ENCODE measurements at places on chromosomes 16 and 17.

- DNase-seq, result no peak
Measured at GRCh38 chr16:71464231-71464630, 2.2 kb upstream of the ZNF23 start.

DNA sequence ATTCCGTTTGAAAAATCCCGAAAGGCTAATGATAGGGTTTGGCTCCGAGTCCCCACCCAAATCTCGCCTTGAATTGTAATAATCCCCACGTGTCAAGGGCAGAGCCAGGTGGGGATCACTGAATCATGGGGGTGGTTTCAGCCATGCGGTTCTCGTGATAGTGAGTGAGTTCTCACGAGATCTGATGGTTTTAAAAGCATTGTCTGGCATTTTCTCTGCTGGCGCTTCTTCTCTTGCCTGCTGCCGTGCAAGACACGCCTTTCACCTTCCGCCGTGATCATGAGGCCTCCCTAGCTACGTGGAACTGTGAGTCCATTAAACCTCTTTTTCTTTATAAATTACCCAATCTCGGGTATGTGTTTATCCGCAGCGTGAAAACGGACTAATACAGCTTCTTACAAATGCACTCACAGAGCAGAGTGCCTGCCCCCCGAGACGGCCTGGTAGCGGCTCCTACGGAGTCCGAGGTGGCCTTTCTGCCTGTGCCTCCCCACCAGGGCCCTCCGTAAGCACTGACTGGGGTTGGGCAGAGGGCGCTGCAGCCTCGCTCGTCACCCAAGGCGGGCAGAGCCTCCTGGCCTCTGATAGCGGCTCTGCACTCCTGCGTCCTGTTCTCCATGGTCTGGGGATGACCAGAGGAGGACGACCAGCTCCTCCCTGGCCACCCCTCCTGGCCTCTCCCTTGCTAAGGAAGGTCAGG, 131.7 kb downstream of the FOXL1 start:
- no peak for DNase-seq

DNA sequence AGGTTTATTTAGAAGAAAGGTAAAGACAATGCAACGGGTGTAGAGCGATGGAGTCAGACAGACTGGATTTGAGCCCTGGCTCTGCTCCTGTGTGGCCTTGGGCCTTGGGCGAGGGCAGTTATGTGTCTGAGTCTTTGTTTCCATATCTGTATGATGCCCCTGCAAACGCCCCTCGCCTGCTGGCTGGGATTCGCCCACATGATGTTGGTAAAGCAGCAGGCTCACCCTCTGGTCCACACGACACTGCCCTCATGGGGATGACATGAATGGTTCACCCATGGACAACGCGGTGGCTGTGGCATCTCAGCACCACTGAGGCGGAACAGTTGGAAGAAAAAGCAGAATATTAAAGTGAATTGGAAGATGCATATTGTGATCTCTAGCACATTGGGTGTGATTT, 60.3 kb downstream of the FOXL1 start:
- DNase-seq, result no peak

DNA sequence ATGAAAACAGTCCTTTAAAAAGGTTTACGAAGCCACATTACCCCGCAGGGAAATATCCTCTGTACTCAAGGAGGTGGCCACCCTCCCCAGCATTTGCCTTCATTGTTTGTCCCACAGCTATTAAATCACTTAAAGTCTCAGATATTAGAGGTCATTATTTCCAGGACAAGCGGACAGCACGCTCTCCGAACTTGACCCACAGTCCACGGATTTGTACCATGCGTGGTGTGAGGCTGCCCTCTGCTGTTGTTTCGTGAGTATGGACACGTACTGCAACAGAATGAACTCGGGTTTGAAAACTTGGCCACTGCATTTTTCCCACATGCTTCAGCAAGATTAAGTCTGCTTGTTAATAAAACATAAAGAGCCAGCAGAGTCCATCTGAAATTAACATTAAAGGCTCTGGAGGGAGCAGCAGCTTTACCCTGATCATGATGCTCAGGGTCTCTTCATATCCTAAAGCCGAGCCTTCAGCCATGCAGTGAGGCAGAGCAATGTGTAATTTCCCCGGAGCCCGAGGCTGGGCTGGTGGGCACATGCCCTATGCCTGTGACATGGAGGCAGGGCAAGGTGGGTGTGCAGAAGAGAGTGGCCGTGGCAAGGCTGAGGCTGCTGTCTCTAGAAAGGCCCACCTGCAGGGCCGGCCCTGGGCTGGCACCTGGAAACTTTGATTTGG, 19.7 kb downstream of the MEAK7 start:
- DNase-seq, result no peak

DNA sequence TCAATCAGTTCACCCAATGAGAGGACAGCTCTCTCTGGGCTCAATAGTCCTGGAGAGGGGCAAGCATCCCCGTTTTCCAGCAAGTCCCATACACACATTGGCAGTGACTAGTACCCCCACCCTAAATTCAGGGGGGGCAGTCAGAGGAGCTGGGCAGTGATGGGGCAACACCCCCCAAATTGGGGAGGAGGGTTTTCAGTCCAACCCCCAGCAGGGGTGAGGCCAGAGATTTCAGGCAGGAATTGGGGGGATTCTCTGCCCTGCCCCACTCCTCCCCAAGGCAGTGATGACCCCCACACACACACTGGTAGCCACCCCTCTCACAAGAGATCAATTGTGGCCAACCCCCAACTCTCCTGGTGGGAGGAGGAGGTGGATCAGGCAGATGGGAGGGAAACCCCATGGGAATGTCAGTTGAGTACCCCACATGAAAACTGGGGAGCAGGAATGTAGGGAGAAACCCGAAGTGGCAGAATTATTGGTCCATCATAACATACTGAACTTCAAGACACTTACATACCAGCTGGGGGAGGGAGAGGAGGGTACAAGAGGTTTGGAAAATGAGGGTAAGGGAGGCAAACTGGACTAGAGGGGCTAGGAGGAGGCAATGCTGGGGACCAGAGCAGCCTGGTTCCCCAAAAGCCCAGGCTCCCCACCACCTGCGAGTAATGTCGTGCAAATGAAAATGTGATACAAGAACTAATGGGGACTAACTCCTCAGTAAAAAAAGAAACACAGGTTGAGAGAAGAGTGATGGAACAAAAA, 3.1 kb downstream of the VAMP2 start:
- DNase-seq, result no peak

- no peak for DNase-seq
Measured at GRCh38 chr16:70652322-70652721, 6.0 kb downstream of the IL34 start.

GRCh38 chr17:80691784-80692183, 147.1 kb downstream of the RPTOR start:
- no peak for DNase-seq

GRCh38 chr17:8724451-8724850, 20.2 kb downstream of the CCDC42 start:
- no peak for DNase-seq

DNA sequence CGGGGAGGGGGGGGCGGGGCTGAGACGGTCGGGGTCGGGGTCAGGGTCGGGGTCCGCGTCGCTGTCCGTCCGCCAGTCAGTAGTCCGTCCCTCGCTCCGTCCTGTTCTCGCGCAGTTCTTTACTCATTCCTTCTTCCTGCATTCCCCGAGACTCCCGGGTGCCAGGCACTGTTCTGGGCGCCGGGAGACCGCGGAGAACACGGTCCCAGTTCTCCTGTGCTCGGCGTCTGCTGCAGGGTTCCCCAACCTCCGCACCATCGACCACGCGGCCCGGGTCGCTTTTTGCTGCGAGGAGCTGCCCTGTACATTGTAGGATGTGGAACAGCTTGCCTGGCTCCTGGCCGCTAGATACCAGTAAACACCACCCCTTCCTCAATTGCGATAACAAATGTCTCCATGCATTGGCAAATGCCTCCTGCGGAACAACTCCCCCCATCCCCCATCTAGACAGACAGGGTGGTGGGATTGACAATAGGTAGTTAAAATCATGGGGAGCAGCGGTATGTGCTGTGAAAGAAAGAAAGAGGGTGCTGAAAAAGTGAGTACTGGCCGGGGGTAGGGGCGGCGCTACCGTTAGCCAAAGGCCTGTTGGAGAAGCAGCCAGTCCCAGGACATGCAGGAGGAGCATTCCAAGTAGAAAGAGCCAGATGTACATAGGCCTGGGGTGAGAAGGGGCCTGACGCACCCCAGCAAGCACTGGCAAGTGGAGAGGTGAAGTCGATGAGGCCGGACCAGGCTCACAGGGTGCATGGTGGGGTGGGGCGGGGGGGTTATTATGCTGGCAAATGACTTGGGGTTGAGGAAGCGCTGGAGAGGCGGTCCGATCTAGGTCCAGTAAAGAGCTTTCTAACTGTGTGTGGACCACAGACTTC, 631 bp downstream of the TRAF7 start:
- no peak for DNase-seq

- no peak for DNase-seq
Measured at GRCh38 chr17:58414596-58414997, 2.7 kb downstream of the RNF43 start.

DNA sequence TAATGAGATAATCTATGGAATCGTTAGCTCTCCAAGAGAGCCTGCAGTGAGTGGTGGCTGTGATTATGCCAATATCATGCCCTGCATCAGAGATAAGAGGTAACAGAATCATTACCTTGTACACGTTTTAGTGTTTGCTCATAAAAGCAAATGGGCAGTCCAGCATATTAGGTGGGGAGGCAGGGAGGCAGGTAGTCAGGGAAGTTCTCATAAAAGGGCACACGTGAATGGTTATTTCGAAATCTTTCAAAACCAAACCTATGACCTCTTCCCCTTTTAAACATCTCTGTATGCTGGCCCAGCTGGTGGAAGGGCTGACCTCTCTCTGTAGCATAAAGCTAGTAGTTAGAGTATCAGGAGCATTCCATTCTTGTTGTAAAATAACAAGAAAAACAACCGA, 51.7 kb downstream of the VAT1L start:
- no peak for DNase-seq

DNA sequence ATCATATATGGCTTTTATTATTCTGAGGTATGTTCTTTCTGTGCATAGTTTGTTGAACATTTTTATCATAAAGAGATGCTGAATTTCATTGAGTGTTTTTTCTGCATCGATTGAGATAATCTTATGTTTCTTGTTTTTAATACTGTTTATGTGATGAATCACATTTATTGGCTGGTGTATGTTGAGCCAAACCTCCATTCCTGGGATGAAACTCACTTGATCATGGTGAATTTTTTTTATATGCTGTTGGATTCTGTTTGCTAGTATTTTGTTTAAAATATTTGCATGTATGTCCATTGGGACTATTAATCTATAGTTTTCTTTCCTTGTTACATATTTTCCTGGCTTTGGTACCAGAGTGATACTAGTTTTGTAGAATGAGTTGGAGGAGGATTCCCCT, 500.2 kb downstream of the CDH11 start:
- DNase-seq, result no peak

DNA sequence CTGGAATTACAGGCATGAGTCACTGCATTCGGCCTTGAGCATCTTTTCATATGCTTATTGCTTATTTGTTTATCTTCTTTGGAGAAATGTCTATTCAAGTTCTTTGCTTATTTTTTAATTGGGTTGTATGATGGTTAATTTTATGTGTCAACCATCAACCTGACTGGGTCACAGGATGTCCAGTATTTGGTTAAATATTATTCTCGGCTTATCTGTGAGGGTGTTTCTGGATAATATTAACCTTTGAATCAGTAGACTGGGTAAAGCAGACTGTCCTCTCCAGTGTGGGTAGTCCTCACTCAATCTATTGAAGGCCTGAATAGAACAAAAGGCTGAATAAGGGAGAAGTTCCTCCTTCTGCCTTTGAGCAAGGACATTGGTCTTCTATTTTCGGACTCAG, 142.0 kb downstream of the SSH2 start:
- DNase-seq, result no peak

DNA sequence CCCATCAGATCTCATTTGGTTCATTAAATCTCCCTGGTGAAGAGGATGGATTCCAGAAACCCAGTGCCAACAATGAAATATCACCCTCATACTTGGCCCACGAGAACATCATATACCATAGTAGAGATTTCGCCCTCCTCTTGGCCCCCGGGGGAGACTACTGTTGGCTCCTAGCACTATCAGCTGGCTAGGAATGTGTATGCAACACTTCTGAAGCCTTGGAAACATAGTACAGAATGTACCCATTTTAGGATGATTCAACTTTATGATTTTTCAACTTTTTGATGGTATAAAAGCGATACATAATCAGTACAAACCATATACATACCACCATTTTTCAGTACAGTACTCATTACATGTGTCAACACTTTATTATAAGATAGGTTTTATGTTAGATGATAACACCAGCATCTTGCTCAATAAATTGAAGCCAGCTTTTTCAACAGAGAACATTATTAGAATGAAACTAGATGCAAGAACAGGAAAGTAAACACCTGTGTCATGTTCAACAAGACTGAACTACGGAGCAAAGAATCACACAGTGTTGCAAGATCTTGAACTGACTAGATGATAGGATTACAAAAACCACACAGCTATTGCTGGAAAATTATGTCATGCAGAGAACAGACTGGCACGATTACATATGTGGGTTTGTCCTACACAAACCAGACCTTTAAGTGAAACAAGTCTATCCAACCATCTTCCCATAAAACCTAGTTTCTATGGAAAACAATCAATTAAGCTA, 17.2 kb downstream of the RSL1D1 start:
- no peak for DNase-seq

GRCh38 chr16:30976486-30976885, 8.5 kb upstream of the HSD3B7 start:
- no peak for DNase-seq

DNA sequence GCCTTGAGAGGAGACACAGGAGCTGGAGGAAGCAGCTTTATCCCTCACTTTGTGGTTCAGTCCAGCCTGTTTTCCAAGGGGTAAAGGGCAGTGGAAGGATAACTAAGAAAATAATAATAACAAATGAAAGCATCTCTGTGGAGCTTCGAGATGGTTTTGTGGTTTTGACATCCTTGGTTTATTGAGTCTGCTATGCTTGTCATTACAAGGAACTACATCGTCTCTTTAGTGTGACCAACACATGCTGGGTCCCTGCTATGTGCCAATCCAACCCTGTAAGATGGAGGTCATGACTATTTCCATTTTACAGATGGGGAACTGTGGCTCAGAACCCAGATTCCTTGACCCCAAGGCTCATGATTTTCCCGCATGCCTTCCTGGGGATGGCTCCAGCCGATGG, 124.8 kb downstream of the MRM1 start:
- no peak for DNase-seq

- no peak for DNase-seq
Measured at GRCh38 chr17:61426482-61427304, 25.5 kb upstream of the TBX4 start.

- no peak for DNase-seq
Measured at GRCh38 chr17:78876094-78876597, 26.9 kb downstream of the CEP295NL start.

GRCh38 chr17:866568-867103, 84.5 kb downstream of the MRM3 start:
- DNase-seq, result no peak

Measured in naive thymus-derived CD8-positive, alpha-beta T cell (primary cell).